ENCODE measurements at places on chromosomes 2 and 18.

DNA sequence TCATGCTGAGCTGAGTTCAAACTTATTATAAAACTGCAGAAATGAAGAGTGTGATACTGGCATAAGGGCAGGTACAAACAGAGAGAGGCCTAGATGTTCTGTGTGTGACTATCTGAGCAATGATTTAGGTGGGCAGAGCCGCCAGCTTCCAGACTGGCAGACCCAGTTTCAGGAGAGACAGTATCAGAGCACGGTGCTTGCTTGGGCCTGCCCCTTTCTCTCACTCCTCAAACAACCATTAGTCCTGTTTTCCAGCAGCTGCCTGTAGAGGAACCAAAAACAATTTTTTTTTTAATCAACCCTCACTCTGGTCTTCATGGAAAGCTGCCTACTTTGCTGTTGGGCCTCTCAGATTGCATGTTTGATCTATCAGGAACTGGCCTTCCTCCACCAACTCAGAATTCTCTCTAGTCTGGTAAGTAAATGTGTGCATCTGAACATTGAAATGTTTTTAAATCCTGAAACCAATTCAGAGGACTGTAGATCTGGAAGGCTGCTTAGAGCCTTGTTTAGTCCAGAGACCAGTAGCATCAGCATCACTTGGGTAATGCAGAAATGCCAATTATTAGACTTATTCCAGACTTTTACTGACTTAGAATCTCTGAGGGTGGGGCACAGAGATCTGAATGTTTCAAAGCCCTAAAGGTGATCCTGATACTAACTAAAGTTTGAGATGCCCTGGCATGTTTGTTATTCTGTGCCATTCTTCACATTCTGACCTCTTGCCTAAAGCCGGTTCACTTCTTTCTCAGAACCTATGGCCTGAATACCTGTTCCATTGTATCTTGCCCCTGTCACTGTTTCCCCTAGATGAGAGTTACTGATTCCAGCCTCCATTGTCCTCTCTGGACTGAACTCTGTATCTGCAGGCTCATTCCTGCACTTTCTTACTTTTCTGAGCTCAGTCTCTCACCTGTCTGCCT, 24.8 kb upstream of the CRIM1 start:
- peak; percentile 9 for DNase-seq

DNA sequence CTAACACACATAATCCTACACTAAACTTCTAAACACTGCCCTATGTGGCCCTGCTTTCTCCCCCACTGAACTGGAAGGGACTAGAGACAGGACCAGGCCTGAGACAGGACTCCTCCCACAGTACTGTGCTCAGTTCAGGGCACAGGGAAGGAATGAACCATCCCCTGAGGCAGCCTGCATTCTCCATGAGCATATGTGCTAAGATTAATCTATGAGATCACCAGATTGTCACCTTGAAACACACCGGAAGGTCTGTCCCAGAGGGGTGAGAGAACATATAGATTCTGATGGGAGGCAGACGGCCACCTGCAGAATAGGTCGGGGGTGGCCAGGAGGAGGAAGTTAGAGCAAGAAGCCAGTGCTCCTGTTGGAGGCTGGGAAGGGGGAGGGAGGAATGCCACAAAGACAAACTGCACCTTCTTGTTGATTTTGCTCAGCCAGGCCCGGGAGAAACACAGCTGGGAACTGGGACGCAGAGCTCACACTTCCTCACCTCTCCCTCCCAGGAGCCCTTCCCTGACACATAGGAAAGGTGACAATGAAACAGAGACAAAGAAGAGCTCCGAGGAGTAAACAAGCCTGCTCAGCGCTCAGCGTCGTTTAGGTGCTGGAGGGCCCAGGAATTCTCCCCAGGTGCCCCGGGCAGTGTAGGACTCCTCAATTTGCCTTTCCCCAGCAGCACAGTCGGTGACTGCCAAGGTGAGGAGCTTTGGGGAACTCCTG, 52.1 kb downstream of the ZBTB7C start:
- DNase-seq = no peak

DNA sequence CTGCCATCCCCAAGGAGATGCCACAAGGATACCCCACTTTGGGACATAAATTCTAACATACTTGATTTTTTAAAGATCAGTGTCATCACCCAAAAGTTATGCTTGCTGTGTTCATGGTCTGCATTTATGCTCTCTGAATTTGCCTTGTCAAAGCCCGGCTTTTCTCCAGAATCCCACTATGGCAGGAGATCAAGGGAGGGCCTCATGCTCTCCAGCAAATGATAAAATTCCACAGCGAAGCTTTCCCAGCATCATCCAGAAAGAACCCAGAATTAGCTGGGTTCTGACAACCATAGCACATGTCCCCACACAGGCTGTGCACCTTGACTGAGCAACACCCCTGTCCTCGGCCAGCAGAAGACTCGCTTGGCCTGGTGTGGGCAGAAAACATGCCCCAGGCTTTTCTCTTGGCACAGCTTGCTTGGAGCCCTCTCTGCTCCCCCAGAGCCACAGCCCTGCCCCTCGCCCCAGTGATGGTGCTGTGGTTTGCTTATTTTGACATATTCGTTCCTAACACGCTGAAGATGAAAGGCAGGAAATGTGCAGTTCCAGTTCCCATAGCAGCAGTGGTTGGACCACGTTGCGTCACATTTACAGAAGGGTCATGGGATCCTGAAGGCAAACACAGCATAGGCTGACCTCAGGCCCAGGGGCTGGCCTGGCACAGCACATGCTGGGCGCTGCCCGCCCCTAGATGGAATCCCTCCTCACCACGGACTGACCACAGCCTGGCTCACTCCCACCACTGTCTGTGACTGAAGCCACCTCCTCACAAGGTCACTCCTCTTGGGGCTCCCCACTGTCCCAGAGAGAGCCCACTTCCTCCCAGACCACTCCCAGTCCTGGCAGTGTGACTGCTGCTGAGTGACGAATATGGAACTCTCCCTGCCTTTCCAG, 14.1 kb upstream of the CHRNA1 start:
- DNase-seq = no peak

DNA sequence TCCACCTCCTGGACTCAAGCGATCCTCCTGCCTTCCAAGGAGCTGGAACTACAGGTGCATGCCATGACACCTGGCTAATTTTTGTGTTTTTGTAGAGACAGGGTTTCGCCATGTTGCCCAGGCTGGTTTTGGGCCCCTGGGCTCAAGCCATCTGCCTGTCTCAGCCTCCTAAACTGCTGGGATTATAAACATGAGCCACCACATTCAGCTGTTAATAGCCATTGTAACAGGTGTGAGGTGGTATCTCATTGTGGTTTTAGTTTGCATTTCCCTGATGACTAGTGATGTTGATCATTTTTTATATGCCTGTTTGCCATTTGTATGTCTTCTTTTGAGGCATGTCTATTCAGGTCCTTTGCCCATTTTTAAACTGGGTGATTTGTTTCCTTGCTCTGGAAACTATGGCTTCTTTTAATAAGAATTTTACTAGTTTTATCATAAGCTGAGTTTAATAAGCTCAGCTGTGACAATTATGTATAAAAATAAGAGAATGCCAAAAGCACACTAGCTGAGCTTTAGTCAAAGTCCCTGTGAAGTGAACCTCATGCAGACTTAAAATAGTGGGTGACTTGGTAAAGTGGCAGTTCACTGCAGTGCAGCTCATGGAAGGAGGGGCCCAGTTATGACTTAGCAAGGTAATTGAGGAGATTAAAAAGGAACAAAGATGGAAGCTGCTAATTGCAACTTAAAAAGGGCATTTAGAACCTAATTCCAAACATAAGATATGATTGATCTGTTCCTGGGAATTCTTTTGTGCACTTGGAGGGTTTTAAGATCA, 465.1 kb downstream of the TGIF1 start:
- no peak for DNase-seq

- no peak for DNase-seq
Measured at GRCh38 chr2:212609479-212609878, 70.9 kb upstream of the ERBB4 start.

- DNase-seq = no peak
Measured at GRCh38 chr2:25229279-25230197, 61.2 kb upstream of the POMC start.

DNA sequence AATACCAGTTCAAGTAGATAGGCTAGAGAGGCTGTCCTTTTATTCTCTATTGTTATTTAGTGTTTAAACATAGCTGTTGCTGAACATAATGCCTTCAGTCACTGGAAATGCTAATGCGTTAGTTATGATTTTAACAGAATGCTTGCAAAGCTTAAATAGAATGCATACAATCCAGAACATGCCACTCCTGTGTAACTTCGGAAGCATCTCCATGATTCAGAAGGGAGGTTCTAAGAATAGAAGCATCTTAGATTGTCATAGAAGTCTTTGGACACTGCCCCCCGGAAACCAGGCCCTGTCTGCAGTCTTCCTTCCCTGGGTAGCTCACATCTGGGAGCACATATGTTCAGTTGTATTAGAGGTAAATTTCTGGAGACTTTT, 73.2 kb downstream of the ZNF532 start:
- DNase-seq = no peak

DNA sequence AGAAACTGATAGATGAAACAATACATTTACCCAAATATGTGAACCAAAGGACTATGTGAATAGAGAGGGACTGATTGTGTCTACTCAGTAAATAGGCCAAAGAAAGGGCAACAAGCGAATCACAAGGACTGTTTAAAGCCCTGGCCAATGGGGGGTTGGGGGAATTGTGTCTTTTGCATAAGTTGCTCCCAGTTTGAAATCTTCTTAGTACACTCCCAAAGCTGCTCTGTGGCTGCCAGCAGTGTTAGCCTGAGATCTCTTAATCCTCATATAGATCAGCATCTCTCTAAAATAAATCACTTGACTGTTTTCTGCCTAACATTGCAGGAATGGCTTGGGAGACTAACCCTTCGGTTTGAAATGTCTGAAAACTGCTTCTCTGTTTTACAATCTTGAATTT, 236.4 kb downstream of the PLCL1 start:
- no peak for DNase-seq

DNA sequence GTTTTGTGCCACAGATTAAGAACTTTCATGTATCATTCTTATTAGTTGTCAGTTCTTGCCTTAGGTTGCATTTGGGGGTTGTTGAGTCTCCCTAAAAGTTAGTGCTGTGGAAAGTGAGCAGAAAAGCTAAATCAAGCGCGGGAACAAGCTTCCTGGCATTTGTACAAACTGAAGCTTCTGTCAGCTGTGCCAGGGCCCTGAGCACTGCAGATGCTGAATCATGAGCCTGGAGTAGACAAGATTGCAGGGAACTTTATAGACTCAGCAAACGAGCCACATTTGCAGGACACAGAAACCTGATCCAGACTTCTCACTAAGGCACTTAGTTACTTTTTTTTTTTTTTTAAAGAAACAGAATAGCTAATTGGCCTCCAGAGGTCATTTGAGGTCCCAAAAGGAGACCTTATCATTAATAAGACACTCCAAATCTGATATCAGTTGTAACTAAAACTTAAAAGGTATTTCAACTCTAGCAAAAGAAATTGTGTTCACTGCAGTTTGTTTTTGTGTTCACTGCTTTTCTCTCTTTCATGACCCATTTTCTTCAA, 88.7 kb downstream of the ADAM23 start:
- no peak for DNase-seq

- DNase-seq = no peak
Measured at GRCh38 chr2:187319441-187320108, 128.5 kb downstream of the CALCRL start.

GRCh38 chr2:224982910-224983711, 59.2 kb downstream of the DOCK10 start:
- DNase-seq = no peak

DNA sequence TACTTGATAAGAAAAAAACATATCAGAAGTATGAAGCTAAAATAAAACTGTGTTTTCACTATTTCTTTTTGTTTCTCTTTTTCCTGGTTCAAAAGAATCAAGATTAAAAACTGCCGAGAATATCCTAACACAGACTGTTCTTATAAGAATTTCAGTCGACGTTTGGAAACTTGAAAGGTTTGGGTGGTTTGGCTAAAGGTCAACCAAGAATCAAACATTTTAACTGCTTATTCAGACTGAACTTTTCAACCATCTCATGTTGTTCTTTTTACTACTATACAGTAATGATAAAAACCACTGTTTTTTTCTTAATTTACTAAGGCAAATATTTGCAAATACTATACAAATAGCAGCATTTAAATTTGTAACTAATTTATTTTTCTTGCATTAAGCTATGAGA, 308.5 kb upstream of the TFPI start:
- DNase-seq = no peak

- DNase-seq = no peak
Measured at GRCh38 chr2:64036034-64036705, 16.9 kb upstream of the VPS54 start.
